ENCODE measurements at places on chromosomes 12 and 14. TPM values are rescaled to one million over a fixed set of nuclear protein-coding genes. Genes with fewer than 3 reads are reported as not detected.

HOXC12 gene
- not detected for total RNA-seq

A2ML1 gene
- 5.9 TPM for total RNA-seq

WIF1 gene
- 0.29 TPM for total RNA-seq

SLC39A5 gene
- 0.57 TPM for total RNA-seq

LRP10 gene
- 128 TPM for total RNA-seq

AKAP6 gene
- total RNA-seq = 16.5 TPM

POTEG gene
- total RNA-seq = not detected

RGS6 gene
- 1.1 TPM for total RNA-seq

ARF3 gene
- total RNA-seq = 164 TPM

- DNase-seq = peak; percentile 95
Measured at GRCh38 chr12:7108796-7109571, at the start of gene C1RL. Gene C1RL (minus strand): TSS chr12:7109214. CDS start chr12:7109180, 34 bp downstream.

DNA sequence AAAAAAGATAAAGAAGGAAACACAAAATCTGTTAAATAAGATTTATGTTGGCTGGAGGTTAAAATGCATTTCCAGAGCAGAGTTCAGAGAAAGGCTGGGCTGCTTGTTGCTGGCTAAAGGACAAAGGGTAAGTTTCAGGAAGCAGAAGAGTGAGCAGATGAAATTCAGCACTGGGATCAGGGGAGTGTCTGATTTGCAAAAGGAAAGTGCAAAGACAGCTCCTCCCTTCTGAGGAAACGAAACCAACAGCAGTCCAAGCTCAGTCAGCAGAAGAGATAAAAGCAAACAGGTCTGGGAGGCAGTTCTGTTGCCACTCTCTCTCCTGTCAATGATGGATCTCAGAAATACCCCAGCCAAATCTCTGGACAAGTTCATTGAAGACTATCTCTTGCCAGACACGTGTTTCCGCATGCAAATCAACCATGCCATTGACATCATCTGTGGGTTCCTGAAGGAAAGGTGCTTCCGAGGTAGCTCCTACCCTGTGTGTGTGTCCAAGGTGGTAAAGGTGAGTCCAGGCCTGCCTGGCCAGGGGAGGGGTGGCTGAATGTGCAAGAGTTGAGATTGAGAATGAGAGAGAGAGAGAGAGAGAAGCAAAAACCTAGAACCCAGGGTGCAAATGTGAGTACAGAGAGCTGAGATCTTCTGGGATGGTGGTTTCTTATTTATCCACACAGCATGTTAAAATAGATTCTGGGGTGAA is at the start of gene OAS1:
TSS of gene OAS1 (plus strand) at position 251 of the 703 bp plus-strand sequence. CDS start at position 329, 78 bp downstream.
- peak; percentile 62 for DNase-seq

- DNase-seq = no peak
Measured at GRCh38 chr14:93108105-93108504, 7.6 kb downstream of the ITPK1 start.

GRCh38 chr14:85811340-85811739 is 281.4 kb downstream of the FLRT2 start:
- no peak for DNase-seq

DNA sequence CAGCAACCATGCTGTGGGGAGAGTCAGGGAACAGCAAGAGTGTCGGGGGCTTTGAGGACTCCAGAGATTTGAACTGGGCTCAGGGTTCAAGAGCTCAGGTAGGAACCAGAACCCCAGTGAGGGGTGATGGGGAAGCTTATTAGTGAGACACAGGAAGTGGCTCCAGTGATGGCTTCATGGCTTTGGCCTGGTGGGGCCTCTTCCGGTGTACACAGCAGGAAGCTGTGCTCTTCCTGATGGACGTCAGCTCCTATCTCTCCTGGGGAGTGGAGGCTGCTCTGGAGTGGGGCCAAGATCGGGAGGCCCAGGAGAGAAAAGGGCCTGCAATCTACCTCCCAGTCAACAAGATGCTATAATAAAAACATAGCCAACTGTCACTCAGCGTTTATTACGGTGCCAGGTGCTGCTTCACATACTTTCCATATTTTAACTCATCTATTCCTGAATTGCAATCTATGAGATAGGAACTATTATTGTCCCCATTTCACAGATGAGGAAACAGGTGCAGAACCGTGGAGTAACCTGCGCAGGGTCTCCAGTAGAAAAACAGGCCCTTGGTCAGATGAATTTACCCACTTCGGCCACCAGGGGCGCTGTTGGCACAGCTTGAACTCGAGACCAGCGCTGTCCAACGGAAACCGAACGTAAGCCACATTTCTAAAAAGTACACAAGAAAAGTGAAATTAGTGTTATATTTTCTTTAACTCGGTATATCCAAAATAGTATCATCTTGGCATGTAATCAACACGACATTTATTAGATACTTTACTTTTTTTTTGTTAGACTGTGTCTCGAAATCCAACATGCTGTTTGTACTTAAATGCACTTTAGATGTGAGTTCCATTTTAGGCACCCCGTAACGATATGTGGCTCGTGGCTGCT is 63.6 kb upstream of the DLK1 start:
- peak; percentile 68 for DNase-seq

- no peak for DNase-seq
Measured at GRCh38 chr12:99498756-99499155, 148.8 kb upstream of the GARIN6 start.

GRCh38 chr12:54024581-54025305 is 3.5 kb upstream of the HOXC6 start:
- no peak for DNase-seq

DNA sequence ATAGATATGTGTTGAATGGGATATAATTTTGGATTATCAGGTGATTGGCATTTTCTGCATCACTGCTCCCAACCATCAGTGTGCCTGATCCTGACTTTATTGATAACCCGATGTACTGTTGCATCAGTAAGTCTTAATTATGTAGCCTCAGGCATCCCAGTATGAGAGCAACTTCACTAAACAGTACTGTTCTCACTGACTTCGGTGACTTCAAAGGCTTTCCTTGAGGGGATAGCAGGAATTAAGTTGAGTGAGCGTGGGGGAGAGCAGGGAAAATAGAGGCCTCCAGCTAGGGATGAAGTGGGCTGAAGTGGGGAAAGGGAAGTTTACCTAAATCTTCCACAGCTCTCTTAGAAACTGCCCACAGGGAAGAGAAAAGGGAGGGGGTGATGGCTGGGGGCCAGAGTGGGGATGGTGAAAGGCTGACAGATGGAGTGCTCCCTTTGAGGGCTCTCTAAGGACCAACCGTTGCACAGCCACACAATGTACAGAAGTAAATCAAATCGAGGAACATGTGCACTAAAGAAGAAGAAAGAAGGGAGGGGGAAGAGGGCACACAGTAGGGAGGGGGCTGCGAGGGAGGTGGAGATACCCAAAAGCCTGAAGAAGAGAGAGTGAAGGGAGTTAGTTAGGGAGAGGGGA is 10.7 kb upstream of the NEUROD4 start:
- DNase-seq = no peak

DNA sequence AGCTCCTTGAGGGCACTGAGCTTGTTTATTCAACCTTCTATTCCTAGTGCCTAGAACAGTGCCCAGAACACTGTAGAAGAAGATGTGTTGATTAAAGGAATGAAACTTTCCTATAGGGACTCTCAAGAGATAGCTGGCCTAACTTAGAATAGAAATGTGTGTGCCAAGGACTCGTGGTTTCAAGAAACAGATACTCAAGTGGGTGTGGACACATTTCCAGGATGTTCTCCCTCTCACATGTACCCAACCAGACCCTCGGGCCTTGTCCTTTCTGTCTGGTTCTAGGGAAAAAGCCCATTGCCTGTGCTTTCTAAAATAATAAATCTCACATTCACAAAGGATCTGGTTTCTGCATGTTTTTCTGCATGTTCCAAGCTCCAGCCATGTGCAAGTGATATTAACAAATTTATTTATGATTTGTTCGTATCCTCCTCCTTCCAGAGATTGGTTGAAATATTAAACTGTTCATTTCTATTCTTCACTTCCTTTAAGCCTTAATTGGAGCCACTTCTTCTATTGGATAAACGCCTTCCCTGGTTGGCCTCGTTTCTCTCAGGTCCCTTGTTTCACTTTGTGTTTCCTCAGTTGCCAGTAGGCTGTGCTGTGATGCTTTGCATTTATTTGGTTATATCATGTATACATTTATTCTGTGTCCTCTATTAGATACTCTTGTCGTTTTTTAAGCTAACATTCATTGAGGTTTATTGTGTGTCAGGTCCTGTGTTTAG is 89.8 kb downstream of the CRADD start:
- no peak for DNase-seq

- no peak for DNase-seq
Measured at GRCh38 chr12:43095669-43096280, 456.2 kb downstream of the ADAMTS20 start.
